ENCODE measurements at places on chromosomes 16 and 17.

DNA sequence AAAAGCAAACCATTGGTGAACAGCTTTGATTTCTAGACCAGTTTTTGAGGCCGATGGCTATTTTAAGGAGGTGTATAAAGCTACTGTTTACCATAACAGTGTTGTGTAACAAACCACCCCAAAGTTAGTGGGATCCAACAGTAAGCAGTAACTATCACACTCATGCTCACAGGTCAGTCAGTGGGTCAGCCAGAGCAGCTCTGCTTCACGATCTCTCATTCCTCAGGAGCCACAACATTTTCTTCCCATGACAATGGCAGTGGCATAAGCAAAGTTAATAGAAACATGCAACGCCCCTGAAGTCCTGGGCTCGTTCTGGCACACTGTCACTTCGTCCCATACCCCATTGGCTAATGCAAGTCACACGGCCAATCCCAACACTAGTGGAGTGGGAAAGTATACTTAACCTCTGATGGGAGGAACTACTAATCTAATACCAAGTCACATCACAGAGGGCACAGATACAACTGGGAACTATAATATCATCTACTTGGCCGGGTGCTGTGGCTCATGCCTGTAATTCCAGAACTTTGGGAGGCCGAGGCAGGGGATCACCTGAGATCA, 28.0 kb upstream of the B4GALNT2 start:
- DNase-seq = no peak

DNA sequence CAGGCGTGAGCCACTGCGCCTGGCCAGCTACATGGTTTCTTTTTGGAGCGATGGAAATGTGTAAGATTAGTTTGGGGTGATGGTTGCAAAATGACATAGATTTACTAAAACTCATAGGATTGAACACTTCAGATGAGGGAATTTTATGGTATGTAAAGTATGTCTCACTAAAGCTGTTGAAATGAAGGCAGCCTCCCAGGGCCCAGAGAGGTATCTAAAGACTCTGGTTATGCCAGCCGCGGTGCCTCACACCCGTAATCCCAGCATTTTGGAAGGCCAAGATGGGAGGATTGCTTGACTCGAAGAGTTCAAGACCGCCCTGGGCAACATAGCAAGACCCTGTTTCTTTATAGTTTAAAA, 254.9 kb downstream of the PARN start:
- DNase-seq = no peak

GRCh38 chr17:33438139-33438538, 145.0 kb upstream of the ASIC2 start:
- no peak for DNase-seq

GRCh38 chr17:57578608-57579225, 166.4 kb downstream of the CCDC182 start:
- no peak for DNase-seq

DNA sequence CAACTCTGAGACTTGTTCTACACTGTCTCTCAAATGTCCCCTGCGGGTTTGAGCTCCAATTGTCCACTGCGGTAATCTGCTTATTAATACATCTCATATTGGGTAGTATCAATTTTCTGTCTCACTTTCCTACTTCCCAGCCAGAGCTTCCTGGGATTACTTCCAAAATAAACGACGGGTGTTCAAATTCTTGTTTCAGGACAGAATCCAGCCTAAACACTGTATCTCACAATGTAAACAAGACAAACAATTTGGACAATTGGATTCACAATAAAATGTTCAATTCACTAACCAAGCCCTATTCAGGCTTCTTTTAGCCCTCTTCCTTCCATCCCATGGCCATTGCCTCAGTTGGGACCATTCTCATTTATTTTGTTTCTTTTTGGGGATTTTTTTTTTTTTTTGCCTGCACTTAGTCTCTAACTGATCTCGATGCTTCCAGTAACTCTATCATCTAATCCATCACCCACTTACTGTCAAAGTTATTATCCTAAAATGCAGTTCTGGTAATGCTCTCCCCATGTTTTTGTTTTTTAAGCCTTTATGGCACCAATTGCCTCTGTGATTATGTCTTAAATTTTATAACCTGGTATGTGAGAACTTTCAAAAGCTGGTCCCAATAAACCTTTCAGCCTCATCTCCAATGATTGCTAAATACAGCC, 2.0 kb upstream of the VAT1L start:
- no peak for DNase-seq

DNA sequence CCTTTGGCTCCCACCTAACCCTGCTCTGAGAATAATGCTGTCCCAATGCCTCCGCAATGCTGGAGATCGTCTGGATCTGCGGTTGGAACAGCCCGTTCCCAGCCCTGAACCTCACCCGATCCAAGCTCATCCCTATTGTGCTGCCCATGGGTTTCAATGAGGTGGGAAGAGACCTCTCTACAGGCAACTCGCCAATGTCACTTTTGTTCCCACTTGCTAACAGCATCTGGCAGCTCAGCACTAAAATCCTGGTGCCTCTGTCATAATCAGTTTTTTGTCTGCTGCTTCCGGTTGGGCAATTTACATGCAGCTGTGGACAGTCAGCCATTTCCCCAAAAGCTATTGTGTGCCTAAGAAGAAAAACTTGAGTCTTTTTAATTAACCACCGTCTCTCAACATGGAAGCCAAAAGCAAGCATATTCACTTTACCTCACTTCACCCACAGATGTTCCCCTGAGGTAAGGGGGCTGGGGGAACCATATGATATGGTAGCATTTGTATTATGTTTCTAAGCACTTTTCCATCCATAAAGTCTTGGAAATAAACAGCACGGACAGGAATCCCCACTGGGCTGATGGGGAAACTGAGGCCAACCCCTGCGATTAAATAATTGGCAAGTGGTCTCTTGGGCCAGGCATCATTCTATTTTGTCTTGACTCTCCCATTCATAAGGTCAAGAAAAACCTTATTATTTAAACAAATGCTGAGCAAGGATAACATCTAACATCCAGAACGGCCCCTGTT, 159.2 kb upstream of the CDH5 start:
- no peak for DNase-seq

DNA sequence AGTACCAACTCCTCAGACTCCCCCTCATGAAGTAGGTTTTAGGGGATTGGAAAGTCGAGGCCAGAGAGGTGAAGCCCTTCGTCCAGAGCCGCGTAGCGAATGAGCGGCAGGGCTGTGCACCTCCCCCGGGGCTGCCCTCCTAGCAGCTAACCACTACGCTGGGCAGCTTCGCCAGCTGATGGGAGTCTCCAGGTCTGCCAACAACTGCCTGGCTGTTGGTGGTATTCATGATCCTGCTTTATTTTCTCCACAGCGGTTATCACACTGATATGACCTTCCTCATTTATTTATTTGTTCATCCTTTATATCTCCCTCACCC, 773 bp upstream of the NETO2 start:
- no peak for DNase-seq

DNA sequence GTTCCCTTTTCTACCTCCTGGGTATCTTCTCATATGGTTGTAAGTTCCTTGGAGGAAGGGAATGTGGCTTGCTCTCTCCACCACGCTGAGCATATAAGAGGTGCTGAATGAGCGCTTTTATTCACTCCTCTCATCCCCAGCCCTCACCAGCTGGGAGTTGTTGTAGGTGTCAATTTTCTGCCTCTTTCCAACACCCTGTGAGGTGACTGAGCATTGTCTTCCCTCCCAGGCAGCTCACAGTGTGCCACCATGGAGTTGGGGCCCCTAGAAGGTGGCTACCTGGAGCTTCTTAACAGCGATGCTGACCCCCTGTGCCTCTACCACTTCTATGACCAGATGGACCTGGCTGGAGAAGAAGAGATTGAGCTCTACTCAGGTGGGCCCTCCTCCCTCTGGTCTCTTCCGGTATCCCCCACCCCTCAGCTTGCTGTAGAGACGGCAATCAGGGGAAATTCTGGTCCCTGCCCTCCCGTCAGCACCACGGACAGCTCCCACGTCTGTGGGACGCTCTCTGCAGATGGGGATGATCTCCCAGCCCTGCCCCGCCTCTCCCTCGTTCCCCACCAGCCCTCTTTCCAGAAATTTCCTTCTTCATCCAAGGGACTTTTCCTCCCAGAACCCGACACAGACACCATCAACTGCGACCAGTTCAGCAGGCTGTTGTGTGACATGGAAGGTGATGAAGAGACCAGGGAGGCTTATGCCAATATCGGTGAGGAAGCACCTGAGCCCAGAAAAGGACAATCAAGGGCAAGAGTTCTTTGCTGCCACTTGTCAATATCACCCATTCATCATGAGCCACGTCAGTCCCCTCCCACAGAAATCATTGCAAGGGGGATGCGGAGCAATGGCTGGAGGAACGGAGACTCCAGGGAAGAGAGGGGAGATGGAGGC, 18.3 kb downstream of the CIITA start:
- peak; percentile 85 for DNase-seq

- DNase-seq = no peak
Observed at GRCh38 chr17:61205931-61206330, 193.7 kb upstream of the TBX2 start.

GRCh38 chr16:71565812-71566700, 10.8 kb downstream of the TAT start:
- no peak for DNase-seq
